Sigmoid colon (tissue), 7 donors: ENCODE measurements at places on chromosomes 16 and 17. TPM values are rescaled to one million over a fixed set of nuclear protein-coding genes. Genes with fewer than 3 reads are reported as not detected.

DNA sequence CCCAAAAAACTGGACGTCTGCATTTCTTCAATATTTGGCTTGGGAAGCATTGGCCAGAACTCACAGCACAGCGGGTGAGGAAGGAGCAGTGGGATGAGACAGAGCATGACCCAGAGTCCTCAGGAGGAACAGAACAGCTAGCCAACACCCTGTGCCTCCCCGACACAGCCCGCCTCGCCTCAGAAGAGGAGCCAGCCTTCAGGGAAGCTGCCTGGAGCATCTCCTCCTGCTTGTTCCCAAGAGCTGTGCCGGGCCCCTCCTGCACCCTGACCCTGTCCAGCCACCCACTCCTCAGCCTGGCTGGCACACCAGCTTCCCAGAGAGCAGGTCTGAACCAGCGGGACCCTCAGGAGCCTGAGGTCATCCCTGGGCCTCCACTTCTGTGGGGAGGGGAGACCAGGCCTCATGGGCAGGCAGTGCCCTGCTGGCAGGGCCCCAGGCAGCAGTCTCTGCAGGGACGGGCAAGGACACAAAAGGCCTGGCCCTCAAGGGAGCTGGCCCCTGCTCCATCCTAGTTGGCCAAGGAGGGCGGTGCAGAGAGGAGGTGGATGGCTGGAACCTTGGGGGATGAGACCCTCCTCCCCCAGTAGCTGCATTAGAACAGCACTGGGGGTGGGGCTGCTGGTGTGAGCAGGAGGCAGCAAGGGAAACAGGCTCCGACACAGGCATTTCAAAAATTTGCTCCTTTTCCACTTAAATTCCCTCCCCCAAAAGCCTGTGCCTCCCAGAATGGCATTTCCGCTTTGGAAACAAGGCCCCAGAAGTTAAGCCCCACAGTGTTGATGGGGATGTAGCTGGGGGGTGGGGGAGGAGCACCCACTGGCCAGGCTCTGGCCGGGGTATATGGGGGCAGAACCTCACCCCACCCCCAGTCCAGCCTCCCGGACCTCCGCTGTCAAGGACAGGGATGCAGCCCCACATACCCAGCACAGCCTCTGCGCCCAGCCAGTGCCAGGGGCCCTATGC, 1.8 kb upstream of the BCAR1 start:
- no peaks in the 10 kb centered on the region for H3K27me3 ChIP-seq
- DNase-seq: peak; percentile 77
- no peaks in the 10 kb centered on the region for H3K36me3 ChIP-seq
- H3K4me3 ChIP-seq: no peak overlapping the region
- H3K4me1 ChIP-seq: no peaks in the 10 kb centered on the region
- peak overlapping the region; percentile 91 for H3K27ac ChIP-seq

The TNFRSF13B gene
- total RNA-seq: not detected

The CDIP1 gene
- 15.3 TPM for total RNA-seq

The PRCD gene
- 1.4 TPM for total RNA-seq

The NTN1 gene
- 15.5 TPM for total RNA-seq
